Activated CD4-positive, CD25-positive, alpha-beta regulatory T cell treated with anti-CD3 and anti-CD28 coated beads, Interleukin-2, amount 50 U/mL, for 24 hours (primary cell): ENCODE measurements at places on chromosomes 16 and 17.

- ATAC-seq = no peak
Observed at GRCh38 chr16:8931859-8932258, 31.8 kb downstream of the USP7 start.

DNA sequence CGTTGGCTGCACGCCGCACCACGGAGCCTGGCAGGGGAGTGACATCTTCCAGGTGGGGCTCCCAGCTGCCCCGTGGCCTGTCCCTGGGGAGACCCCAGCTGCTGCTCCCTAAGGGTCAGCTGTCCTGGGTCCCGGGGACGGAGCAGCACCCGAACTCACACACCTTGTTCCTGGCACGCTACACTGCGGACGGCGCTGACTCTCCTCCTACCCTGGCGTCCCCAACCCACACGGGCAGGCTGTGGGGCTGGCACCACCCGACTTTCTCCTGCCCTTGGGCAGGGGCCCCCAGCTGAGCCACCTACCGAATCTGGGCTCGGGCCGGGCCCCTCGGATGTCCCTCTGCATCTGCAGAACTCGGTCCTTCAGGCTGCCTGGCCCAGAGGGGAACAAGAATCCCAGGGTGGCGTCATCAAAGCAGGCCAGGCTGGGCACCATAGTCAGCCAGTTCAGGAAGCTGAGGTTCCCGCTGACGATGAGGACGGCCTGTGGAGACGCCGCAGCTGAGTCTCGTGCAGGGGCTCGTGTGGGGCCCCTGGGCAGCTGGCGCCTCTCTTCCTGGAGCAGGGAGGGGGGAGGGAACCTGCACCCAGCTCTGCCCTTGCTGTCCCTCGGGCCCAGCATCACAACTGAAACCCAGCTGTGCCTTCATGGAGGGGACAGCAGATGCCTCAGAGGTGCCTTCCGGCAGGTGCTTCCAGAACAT, 70.5 kb upstream of the GNG13 start:
- ATAC-seq = no peak

GRCh38 chr17:7755095-7755890, 37.7 kb downstream of the DNAH2 start:
- no peak for ATAC-seq

DNA sequence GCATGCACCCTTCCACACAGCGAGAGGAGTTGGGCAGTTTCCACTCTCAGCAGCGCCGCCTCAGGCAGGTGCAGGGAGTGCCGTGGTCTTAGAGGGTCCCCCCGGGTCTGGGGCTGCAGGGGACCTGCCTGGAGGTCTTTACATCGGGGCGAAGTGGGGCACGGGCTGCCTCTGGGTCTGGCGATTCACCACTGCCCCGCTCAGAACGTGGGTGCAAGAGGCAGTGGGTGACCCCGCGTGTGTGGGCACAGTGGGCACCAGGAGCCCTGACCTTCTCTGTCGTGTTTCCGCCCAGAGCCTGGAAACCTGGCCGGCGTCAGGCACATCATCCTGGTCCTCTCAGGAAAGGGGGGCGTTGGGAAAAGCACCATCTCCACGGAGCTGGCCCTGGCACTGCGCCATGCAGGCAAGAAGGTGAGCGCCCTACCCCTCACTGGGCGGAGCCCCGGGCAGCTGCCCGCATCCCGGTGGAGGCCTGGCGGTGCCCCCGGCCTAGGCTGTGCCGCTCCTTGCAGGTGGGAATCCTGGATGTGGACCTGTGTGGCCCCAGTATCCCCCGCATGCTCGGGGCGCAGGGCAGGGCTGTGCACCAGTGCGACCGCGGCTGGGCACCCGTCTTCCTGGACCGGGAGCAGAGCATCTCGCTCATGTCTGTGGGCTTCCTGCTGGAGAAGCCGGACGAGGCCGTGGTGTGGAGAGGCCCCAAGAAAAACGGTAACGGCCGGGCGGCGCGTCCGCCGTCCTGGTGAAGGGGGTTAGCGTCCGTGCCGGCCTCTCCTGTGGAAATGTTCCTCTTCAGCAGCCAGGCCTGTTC, 3.7 kb downstream of the NUBP2 start:
- ATAC-seq = no peak
